ENCODE measurements at places on chromosomes 5 and 9. TPM values are rescaled to one million over a fixed set of nuclear protein-coding genes. Genes with fewer than 3 reads are reported as not detected.

Gene PPP3R2
- not detected for total RNA-seq

- DNase-seq, result no peak
Measured at GRCh38 chr5:6402939-6403338, 24.6 kb upstream of the MED10 start.

DNA sequence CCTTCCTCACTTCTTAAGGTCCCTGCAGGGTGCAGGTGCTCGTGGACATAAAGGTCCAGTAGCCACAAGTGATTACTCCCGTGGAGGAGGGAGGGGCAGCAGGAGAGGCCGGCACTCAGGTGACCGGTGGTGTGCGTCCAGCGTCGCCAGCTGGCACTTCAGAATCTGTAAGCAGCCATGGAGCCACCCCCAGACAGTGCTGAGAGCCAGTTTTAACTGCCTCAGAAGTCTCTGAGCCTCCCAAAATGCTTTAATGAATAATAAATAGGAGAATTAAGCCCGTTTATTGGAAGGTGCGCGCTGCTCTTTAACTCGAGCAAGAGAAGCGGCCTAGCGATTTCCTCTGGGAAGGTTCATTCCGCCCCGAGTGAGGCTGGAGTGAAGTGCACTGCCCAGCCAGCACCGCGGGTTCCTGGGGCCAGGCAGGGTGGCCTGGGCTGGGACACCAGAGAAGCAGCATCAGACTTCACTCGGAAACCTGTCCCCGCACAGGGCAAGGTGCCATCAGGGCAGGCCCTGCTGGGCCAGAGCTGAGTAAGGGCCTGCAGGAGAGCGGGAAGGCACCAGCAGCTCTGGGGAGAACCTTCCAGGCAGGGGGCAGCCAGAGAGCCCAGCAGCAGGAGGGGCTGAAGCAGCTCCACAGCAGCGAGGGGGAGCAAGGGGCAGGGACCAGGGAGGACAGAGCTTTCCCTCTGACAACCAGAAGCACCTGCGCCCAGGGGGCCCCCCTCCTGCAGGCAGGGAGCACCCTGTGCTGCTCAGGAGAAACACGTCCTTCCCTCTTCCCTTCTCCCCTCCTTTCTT is 61.2 kb downstream of the VAV2 start:
- no peak for DNase-seq

GRCh38 chr5:59725392-59725767 is 168.1 kb downstream of the PDE4D start:
- DNase-seq, result no peak

- no peak for DNase-seq
Measured at GRCh38 chr9:12538842-12539579, 154.2 kb upstream of the TYRP1 start.

GRCh38 chr5:69209602-69210001 is 20.2 kb downstream of the CENPH start:
- no peak for DNase-seq

Gene C9
- not detected for total RNA-seq

Gene GOLM1
- total RNA-seq, result 5.3 TPM

Gene PCDHA13
- not detected for total RNA-seq

GRCh38 chr5:55932700-55933099 is 62.1 kb downstream of the IL6ST start:
- DNase-seq, result no peak

Gene C9orf152
- total RNA-seq, result not detected

Gene RLN2
- 5.1 TPM for total RNA-seq

Gene SPATA31C1
- not detected for total RNA-seq

DNA sequence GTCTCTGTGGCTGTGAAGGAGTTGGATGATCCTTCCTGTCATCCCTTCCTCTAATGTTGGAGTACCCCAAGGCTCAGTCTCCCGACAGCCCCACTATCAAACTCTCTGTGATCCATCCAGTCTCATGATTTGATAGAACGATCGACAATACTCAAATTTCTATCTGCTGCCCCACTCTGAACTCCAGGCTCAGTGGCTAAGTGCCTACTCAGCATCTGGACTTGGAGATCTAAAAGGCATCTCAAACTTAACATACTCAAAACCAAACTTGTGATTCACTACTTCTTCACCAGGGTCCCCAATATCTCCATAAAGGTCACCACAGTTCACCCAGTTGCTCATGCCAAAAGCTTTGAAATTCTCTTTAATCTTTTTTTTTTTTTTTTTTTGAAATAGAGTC is 15.1 kb upstream of the STRBP start:
- no peak for DNase-seq

DNA sequence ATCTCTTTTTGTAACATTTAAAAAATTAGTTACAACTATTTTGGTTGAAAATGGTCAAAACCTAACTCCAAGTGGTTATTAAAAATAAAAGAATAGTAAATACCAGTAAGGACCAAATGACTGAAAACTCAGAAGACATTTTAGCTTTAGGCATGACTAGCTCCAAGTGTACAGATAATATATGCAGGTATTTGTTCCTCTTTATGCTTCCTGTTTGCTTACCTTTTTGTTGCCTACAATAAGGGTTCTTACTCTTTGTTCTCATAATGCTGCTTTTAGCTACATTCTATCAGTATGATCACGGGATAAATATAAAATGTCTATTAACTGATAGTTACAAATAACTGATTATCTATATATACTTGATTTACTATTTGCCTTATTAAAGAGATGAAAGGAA is 259.6 kb downstream of the CDH12 start:
- no peak for DNase-seq

DNA sequence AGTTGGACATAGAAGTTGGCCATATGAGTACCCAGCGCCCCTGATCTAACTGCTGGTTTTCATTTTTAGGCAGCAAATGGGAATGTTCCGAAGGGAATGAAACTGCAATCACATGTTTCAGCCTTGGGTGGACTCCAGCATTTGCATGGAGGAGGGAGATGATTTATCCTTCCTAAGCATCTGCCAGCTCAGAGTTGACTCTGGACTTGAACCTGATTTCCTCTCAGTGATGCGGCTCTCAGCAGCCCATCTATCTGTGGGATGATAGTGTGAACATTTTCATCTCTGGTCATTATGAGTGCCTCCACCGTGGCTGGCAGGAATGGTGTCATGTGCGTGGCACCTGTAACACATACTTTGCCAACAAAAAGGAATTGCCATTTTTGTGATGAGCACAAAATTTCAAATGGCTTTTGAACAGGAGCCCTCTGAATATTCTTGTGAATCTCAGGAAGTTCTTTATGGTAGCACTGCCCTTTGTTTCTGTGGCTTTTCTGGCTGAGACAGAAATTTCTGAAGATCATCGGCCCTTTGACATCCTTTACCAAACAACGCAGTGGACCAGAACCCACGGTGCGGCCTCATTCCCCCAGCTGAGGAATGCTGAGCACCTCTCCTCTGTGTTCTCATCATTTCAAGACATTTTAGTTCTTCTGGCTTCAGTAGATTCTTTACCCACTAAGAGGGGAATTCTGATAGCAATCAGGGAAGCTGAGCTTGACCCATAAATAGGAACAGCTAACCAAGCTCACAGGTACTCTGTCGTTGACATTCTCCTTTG is 28.5 kb downstream of the FUBP3 start:
- no peak for DNase-seq

Gene EGR1
- 48.1 TPM for total RNA-seq

- no peak for DNase-seq
Measured at GRCh38 chr5:79806741-79807140, 117.1 kb downstream of the CMYA5 start.

- no peak for DNase-seq
Measured at GRCh38 chr5:126208691-126209090, 214.5 kb upstream of the GRAMD2B start.

Gene TMEM215
- not detected for total RNA-seq

Gene ARHGEF39
- total RNA-seq, result 17.2 TPM

Gene TRIM32
- total RNA-seq, result 11.1 TPM

Gene ZFP2
- 0.37 TPM for total RNA-seq

Gene DEPDC1B
- total RNA-seq, result 25.5 TPM

DNA sequence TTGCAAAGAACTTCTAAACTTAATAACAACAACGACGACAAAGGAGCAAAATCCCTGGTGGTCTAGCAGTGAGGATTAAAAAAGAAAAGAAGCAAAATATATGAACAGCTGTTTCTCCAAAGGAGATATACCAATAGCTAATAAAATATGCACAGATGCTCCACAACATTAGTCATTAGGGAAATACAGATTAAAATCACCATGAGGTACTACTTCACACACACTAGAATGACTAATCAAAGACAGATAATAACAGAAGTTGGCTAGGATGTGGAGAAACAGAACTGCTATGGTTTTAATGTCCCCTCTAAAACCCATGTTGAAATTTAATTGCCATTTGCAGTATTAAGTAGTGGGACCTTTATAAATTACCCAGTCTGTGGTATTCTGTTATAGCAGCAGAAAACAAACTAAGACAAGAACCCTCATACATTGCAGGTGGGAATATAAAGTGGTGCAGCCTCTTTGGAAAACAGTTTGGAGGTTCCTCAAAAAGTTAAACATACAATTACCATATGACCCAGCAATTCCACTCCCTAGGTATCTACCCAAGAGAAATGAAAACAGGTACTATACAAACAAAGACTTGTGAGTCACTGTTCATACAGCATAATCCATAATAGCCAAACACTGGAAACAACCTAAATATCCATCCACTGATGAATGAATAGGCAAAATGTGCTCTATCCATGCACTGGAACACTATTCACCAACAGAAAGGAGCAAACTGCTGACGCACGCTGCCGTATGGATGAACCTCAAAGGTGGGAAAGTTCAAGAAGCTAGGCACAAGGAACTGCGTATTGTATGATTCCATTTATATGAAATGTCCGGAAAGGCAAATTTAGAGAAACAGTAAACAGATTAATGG is 11.4 kb upstream of the DUSP1 start:
- DNase-seq, result no peak

Gene TRIP13
- 44.6 TPM for total RNA-seq

Gene ADAMTS13
- 1.5 TPM for total RNA-seq

Gene SH3TC2
- not detected for total RNA-seq

Gene ABITRAM
- total RNA-seq, result 12.3 TPM

DNA sequence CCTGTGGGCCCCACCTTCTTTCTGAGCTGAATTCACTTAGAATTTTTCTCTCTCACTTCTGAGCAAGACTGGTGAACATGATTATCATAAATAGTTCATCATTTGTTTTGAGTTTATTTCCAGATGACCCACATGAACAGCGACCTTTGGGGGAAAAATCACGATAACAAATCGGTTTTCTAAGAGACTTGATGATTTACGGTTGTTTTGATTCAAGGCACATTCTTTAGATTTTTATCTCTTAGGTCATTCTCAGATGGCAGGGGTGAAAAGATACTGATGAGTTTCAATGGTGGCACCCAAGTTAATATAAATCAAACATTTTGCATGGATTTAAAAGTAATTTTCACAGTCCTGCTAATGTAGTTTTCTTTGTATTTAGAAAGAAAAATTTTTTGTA is 95.1 kb downstream of the DMXL1 start:
- no peak for DNase-seq

GRCh38 chr5:329768-330167 is 8.3 kb downstream of the AHRR start:
- DNase-seq, result no peak
